Activated CD4-positive, alpha-beta T cell treated with anti-CD3 and anti-CD28 coated beads for 48 hours (primary cell): ENCODE measurements at places on chromosomes 7 and 10.
A peak's percentile ranks its signal among the peaks of the same experiment; 100 is the strongest.

DNA sequence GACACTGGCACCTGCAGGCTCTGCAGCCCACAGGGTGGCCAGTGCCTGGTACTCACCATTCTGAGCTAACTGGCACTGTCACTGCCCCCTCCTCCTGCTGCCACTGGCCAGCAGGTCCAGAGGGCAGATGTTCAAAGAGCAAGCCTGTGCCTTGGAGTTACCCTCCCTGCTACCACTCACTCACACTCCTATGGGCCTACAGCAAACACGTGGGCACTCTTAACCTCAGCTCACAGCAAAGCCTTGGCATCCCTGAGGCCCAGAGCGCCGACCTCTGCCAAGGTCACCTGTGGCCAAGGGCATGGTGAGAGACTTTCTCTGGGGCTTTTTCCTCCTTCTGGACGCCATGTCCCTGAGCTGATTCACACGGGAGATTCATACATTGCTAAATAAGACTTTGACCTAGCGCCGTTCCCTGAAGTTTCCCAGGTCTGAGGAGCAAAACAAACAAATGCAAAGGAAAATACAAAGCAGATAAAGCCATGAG, 270.0 kb upstream of the PPP2R2D start:
- DNase-seq = no peak

- no peak for DNase-seq
Observed at GRCh38 chr10:12417331-12417730, 68.0 kb downstream of the CAMK1D start.

DNA sequence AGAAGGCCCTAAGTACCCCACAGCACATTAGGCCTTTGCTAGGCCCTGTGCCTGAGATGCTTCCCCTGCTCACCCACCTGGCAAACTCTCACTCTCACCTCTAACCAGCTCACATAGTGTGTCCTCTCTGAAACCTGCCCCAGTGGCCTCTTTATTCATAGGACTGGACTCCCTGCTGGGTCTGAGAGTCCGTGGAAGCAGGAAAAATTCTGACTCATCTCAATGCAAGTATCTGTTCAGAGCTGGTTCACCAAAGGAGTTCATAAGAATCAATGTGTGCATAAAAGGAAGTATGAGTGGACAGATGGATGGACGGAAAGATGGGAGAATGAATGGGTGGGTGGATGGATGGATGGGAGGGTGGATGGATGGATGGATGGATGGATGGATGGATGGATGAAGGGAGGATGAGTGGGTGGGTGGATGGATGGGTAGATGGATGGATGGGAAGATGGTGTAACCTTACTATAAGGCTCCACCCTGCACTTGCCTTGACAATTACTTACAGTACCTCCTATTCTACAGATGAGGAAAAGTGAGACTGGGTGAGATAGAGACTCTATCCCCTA, 111.2 kb upstream of the ZMIZ1 start:
- DNase-seq = no peak

- DNase-seq = no peak
Observed at GRCh38 chr7:148474481-148475025, 116.0 kb upstream of the C7orf33 start.

GRCh38 chr10:50631052-50631451, 7.3 kb upstream of the SGMS1 start:
- DNase-seq = no peak

- no peak for DNase-seq
Observed at GRCh38 chr7:32881074-32881982, 10.2 kb downstream of the KBTBD2 start.

GRCh38 chr7:122652876-122653275, 46.0 kb downstream of the RNF133 start:
- no peak for DNase-seq

- DNase-seq = no peak
Observed at GRCh38 chr10:70967591-70968587, 79.5 kb upstream of the PCBD1 start.

GRCh38 chr7:132108563-132108962, 467.7 kb downstream of the PLXNA4 start:
- DNase-seq = no peak

DNA sequence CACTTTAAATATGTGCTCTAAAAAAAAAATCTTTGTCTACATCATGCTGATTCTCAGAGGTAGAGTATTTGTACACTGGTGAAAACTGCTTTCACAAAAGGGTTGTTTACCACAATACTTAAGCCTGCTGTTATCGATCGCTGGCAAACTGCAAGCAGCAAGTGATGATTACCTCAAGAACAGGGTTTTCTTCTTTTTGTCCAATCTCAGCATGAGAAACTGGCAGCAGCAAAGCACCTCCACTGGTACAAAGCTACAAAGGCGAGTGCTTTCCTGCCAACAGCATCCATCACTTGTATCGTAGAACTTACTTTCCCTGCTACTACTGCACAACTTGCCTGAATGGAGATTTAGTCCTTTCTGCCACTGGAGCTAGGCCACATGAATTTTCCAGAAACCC, 276.5 kb downstream of the DGKB start:
- DNase-seq = no peak

DNA sequence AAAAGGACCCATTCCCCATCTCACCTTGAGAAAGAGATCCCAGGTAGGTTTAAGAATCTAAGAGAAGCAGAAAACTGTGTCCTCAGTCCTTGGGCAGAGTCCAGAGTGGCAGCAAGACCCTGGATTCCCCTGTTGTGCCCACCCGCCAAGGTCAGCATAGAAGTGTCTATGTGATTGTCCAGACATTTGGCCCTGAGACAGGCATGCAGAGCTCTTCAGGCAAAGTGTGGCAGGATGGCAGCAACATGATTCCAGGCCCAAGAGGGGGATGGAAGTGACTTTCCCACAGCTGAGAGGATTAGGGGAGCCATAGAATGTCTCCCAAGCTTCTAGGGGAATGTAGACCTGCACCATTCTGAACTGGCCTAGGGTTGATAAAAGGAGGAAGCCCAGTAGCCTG, 39.1 kb upstream of the OPALIN start:
- no peak for DNase-seq

GRCh38 chr7:157739031-157739430, 402.2 kb downstream of the DNAJB6 start:
- DNase-seq = no peak

DNA sequence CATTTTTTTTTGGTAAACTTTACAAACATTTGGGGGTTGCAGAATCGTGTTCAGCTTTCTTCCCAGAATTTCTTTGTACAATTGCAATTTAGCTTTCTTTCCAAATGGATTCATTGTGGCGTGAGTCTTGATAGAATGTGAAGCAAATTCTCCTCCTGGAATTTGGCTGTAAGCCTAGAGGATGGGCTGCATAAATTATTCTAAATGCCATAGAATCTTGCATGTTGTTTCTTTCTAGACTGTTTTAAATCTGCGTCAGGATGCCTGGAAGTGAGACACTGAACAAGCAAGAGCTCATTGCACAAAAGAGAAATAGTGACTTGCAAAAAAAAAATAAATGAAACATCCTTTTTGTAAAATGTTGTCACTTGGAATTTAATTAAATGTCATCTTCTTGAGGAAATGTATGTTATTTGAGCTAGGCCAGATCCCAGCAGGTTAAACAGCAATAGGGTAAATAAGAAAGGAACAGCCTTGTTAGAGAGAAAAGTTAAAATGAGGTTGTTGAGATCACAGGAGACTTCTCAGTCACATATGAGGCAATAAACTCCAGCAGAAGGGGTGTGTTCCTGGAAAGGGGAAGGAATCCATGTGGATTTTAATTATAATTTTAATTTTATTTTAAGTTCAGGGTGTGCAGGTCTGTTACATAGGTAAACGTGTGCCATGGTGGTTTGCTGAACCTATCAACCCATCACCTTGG, 483.0 kb downstream of the PLXDC2 start:
- no peak for DNase-seq

- no peak for DNase-seq
Observed at GRCh38 chr7:108848486-108848885, 278.8 kb downstream of the DNAJB9 start.

GRCh38 chr10:113326160-113327111, 226.4 kb upstream of the HABP2 start:
- DNase-seq = peak; percentile 66

DNA sequence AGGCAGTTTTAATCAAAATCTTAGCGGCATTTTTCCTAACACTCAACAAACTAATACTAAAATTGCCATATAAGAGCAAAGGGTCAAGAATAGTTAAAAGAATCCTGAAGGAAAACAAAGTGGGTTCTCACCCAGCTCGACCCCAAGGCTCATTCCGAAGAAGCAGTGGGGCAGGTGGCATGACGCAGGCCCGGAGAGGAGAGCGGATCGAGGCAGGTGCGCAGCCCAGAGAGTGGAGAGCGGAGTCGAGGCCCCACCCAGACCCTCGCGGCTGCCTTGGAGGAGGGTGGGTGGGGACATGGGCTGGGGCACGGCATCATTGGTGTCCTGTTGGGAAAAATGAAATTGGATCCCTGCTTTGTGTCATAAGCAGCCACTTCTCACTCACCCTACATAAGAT, 109.8 kb downstream of the INPP5A start:
- DNase-seq = no peak

- no peak for DNase-seq
Observed at GRCh38 chr7:108004220-108005142, 1.5 kb upstream of the LAMB1 start.

- DNase-seq = no peak
Observed at GRCh38 chr7:38746438-38746837, 115.3 kb upstream of the AMPH start.

GRCh38 chr7:57308631-57309408, 141.2 kb upstream of the ZNF716 start:
- DNase-seq = peak; percentile 9

- DNase-seq = no peak
Observed at GRCh38 chr7:150823484-150824126, 23.0 kb downstream of the TMEM176A start.

- DNase-seq = peak; percentile 84
Observed at GRCh38 chr7:36291387-36292316, 98.0 kb upstream of the ANLN start.

GRCh38 chr10:43218206-43218950, 48.5 kb downstream of the RASGEF1A start:
- DNase-seq = no peak

DNA sequence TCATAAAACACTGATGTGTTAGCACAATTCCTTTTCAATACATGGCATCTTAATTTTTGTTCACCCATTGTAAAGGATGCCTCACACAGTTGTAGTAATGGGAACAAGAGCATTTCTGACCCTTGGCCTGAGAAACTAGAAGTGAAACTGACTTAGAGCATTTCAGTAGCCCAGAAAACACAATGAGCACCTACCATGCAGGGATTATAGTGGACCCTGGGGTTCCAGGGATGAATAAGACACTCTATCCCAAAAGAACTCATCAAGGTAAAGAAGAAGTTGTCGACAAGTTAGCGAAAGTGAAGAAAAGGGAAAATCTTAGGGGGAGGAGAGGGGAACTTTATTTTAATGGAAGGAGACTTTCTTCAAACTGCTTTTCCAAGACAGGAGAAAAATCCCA, 125.6 kb downstream of the NT5C2 start:
- DNase-seq = no peak

DNA sequence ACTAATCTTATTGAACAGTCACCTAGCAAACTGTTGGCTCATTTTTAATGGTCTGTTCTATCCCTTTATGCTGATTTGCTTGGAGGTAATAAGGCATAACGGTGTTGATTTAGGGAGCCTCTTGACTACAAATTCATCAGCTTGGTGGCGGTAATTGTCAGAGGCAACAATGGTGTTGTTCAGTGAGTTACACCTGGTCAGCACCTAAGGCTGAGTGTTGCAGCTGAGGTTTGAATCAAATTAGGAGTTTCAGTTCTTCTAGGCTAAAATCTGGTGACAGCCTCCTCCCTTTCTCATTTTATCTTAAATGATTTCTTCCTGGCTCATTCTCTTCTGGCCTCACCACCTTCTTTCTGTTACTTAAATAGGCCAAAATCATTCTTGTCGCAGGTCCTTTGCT, 42.3 kb upstream of the SP8 start:
- no peak for DNase-seq

DNA sequence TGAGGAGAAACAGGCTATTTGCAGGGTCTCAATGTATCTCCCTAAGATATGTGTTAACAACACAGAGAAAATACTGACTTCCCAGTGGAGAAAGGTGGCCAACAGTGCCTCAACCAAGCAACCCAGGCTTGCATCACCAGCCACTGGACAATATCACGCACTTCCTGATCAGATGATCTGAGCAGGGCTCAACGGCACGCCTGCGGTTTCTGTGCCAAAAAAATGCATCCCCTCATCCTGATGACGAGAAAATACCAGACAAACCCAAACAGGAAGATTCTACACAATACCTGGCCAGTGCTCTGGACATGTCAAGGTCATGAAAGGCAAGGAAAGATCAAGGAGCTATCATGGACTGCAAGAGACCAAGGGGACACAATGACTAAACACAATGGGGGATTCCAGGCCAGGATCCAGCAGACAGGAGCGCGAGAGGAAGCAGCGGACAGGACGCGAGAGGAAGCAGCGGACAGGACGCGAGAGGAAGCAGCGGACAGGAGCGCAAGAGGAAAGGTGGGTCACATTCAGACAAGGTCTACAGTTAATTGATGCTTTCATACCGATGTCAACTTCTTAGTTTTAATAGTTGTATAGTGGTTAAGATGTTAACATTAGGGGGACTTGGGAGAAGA, 51.1 kb downstream of the GNA12 start:
- no peak for DNase-seq

DNA sequence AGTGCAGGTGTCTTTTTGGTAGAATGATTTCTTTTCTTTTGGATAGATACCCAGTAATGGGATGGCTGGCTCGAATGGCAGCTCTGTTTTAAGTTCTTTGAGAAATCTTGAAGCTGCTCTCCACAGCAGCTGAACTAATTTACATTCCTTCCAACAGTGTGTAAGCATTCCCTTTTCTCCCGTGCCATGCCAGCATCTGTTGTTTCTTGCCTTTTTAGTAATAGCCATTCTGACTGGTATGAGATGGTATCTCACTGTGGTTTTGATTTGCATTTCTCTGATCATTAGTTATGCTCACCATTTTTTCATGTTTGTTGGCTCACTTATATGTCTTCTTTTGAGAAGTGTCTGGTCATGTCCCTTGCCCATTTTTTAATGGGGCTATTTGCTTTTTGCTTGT, 486.3 kb downstream of the GALNT17 start:
- DNase-seq = no peak

- DNase-seq = no peak
Observed at GRCh38 chr10:30466445-30466844, 32.5 kb downstream of the MAP3K8 start.

- DNase-seq = no peak
Observed at GRCh38 chr7:92043098-92043497, 91.2 kb downstream of the CYP51A1 start.

GRCh38 chr10:89792187-89792586, 90.8 kb downstream of the KIF20B start:
- DNase-seq = no peak

GRCh38 chr7:2200584-2200980, 32.2 kb downstream of the MAD1L1 start:
- DNase-seq = no peak

GRCh38 chr7:1713502-1714484, 43.7 kb downstream of the ELFN1 start:
- DNase-seq = no peak
